Right cardiac atrium (tissue), 5 donors: ENCODE measurements at places on chromosomes 16 and 17. TPM values are rescaled to one million over a fixed set of nuclear protein-coding genes. Genes with fewer than 3 reads are reported as not detected.

The OTOP3 gene
- not detected for total RNA-seq

DNA sequence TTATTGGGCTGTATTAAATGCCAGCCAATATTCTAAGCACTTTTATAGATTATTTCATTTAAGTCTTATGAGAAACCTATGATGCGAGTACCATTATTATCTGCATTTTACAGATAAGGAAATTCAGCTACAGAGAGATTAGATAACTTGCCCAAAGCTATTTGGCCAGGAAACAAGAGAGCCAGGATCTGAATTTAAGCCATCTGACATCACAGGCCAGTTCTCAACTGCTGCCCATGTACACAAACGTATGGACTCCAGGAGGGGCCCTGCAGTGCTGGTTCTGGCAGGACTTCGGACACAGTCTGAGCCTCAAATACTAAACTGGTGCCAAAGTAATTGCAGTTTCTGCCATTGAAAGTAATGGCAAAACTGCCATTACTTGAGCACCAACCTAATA lies 40.2 kb downstream of the CPPED1 start:
- no peak for DNase-seq

- peak; percentile 20 for DNase-seq
Measured at GRCh38 chr17:18254888-18255649, 3.5 kb downstream of the FLII start.

GRCh38 chr17:73657473-73658116 lies 13.3 kb upstream of the SDK2 start:
- peak; percentile 86 for DNase-seq

DNA sequence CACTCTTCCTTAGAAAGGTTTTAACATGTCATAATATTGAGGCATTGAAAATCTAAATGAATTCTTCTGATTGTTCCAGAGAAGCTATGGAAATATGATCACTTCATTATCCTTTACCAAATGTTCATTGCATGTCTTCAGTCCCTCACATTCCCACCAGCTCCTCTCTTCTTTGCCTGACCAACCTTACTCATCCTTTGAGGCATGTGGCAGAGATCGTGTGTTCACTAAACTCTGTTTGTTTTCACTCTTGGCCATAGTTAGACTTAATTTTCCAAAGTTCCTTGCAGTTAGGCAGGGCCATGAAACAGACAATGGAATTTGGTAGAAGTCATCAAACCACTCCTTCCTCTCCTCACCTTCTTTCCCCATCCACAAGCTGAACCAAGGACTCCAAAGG lies 266.5 kb upstream of the HSBP1 start:
- DNase-seq, result no peak

- DNase-seq, result no peak
Measured at GRCh38 chr16:9578459-9578858, 487.0 kb downstream of the HAPSTR1 start.
